Thymus (tissue), 14 donors: ENCODE measurements at places on chromosomes 1 and 21.

DNA sequence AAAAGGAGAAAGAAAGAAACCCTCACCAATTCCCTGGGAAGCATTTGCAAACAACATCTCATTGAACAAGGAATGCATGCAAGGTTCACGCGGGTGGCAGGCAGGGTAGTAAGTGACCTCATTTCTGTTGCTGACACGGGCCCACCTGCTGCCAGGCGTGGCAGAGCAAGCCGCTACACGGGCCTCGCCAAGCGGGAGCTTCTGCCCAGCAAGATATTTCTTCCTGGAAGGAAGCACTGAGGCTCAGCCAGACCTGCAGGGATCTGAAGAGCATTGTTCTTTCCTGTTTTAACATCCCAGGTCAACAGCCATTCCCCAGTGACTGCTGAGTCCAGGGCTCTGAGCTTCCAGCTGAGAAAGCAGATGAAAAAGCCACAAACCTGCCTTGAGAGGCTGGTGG lies 91.9 kb upstream of the IGSF21 start:
- no peaks in the 10 kb centered on the region for H3K4me1 ChIP-seq
- no peaks in the 10 kb centered on the region for H3K36me3 ChIP-seq
- DNase-seq: no peak
- H3K27ac ChIP-seq: no peak overlapping the region
- H3K27me3 ChIP-seq: no peaks in the 10 kb centered on the region
- H3K4me3 ChIP-seq: no peak overlapping the region

- H3K36me3 ChIP-seq: no peaks in the 10 kb centered on the region
- H3K4me1 ChIP-seq: no peaks in the 10 kb centered on the region
- no peak for DNase-seq
- no peak overlapping the region for H3K4me3 ChIP-seq
- no peak overlapping the region for H3K27ac ChIP-seq
Observed at GRCh38 chr1:222034790-222035189, 292.9 kb upstream of the DUSP10 start.

DNA sequence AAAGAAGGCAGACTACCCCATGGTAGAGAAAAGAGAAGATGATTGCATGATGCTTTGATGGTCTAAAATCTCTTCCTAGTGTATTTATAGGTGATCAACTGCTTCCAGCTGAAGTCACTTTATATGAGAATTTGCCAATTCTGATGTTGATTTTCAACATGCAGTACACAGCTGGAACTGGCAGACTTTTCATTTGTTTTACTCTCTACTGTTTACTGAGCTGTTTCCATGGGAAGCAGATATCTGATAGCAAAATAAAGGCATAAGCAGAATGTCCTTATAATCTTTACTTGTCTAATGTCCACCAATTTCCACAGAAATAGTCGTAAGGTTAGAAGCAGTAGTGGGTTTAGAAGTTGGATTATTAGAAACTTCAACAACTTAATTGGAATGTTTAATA lies 74.9 kb downstream of the SYDE2 start:
- H3K27ac ChIP-seq: no peak overlapping the region
- no peaks in the 10 kb centered on the region for H3K4me1 ChIP-seq
- H3K27me3 ChIP-seq: no peaks in the 10 kb centered on the region
- no peaks in the 10 kb centered on the region for H3K36me3 ChIP-seq
- no peak overlapping the region for H3K4me3 ChIP-seq

DNA sequence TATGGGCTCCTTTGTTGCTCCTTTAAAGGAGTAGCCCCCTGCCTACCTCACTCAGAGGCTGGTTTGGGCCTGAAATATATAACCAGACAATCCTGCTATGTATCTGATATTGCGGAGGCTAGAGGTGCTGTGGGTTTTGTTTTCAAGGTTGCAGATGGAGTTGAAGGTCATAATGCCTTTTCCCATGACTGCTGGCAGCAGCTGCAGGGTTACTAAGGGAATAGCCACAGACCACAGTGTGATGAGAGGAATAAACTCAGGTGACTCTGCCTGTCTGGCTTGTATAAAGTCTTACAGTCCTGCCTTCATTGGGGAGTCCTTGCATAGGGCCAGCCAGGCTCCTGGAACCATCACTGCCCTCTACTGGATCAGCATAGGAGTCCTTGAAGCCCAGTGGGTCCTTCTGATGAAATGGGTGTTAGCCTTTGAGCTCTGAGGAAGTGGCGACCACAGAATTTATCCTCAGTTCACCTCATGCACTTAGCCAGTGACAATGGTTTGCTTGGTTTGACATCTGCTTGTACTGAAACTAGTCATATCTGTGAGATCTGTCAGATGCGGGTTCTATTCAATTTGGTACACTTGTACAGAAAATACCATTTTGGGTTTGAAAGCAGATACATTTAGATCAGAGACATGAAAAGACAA lies 174.4 kb upstream of the HMCN1 start:
- H3K4me1 ChIP-seq: peaks cover 29% of the 10 kb centered on the region
- H3K27ac ChIP-seq: no peak overlapping the region
- H3K27me3 ChIP-seq: peaks cover 3% of the 10 kb centered on the region
- no peaks in the 10 kb centered on the region for H3K36me3 ChIP-seq
- H3K4me3 ChIP-seq: no peak overlapping the region
